ENCODE measurements at places on chromosomes 1 and 21. TPM values are rescaled to one million over a fixed set of nuclear protein-coding genes. Genes with fewer than 3 reads are reported as not detected.

- DNase-seq, result no peak
These were observed 658.7 kb upstream of the CHRM3 start for GRCh38 chr1:238727670-238728069.

- DNase-seq, result peak; percentile 50
These were observed 153.5 kb downstream of the HLX start for GRCh38 chr1:221032637-221033280.

GRCh38 chr1:230883967-230884366, 15.6 kb upstream of the C1orf198 start:
- DNase-seq, result no peak

- no peak for DNase-seq
These were observed 923.4 kb downstream of the NCAM2 start for GRCh38 chr21:21921410-21922232.

- DNase-seq, result no peak
These were observed 1144.6 kb upstream of the TMPRSS15 start for GRCh38 chr21:19547951-19548840.

- no peak for DNase-seq
These were observed 20.0 kb downstream of the SLC16A4 start for GRCh38 chr1:110370827-110371226.

GRCh38 chr1:14704846-14705245, 106.4 kb downstream of the KAZN start:
- no peak for DNase-seq

DNA sequence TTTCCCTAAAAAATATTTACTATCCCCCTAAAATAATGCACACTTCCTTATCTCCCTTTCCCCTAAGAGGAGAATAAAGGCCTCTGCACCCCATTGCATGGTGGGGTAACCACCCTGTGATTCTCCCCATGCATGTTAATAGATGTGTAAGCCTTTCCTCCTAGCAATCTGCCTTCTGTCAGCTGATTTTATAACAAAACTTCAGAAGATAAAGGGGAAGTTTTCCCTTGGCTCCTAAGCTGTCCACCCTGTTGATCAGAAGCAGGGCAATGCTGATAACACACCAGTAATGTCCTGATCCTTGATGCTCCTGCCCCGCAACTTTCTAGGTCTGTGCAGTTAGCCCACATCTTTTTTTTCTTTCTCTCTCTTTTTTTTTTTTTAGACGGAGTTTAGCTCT, 11.4 kb upstream of the RNF187 start:
- no peak for DNase-seq

GRCh38 chr1:203380420-203381150, 29.7 kb upstream of the FMOD start:
- DNase-seq, result no peak

Gene EDN2
- not detected for total RNA-seq

Gene SH2D1B
- total RNA-seq, result under 0.01 TPM

All from hematopoietic multipotent progenitor cell (in vitro differentiated cells).